SJSA1 (cell line): ENCODE measurements at places on chromosomes 3 and 15. TPM values are rescaled to one million over a fixed set of nuclear protein-coding genes. Genes with fewer than 3 reads are reported as not detected.

GHSR gene
- total RNA-seq, result not detected in 2 replicates

- H3K4me1 ChIP-seq, result peaks cover 44% of the 10 kb centered on the region
- peak overlapping the region; percentile 55 for H3K27ac ChIP-seq
- peak; percentile 76 for DNase-seq
- no peaks in the 10 kb centered on the region for H3K36me3 ChIP-seq
- H3K27me3 ChIP-seq, result no peaks in the 10 kb centered on the region
These were observed 41.0 kb upstream of the MANF start for GRCh38 chr3:51343918-51344687.

- peak overlapping the region; percentile 55 for H3K27ac ChIP-seq
- H3K36me3 ChIP-seq, result no peaks in the 10 kb centered on the region
These were observed 122.4 kb downstream of the THSD4 start for GRCh38 chr15:71237456-71238188.

CCRL2 gene
- 0.97 TPM in 1 of 2 replicates, not detected in the other for total RNA-seq

- no peaks in the 10 kb centered on the region for H3K36me3 ChIP-seq
- peak overlapping the region; percentile 34 for H3K27ac ChIP-seq
- peaks cover 37% of the 10 kb centered on the region for H3K4me1 ChIP-seq
- DNase-seq, result no peak
- H3K4me3 ChIP-seq, result no peak overlapping the region
These were observed 118.8 kb upstream of the GALNT15 start for GRCh38 chr3:16055606-16056211.

- 0 out of 2 replicates have a peak, but pooled peaks cover 3% of the 10 kb centered on the region for H3K36me3 ChIP-seq
- H3K27me3 ChIP-seq, result no peaks in the 10 kb centered on the region
- H3K4me1 ChIP-seq, result peaks cover 35% of the 10 kb centered on the region
- H3K4me3 ChIP-seq, result no peak overlapping the region
- peak; percentile 72 for DNase-seq
These were observed 118.6 kb downstream of the PGPEP1L start for GRCh38 chr15:98888820-98889479.

DNA sequence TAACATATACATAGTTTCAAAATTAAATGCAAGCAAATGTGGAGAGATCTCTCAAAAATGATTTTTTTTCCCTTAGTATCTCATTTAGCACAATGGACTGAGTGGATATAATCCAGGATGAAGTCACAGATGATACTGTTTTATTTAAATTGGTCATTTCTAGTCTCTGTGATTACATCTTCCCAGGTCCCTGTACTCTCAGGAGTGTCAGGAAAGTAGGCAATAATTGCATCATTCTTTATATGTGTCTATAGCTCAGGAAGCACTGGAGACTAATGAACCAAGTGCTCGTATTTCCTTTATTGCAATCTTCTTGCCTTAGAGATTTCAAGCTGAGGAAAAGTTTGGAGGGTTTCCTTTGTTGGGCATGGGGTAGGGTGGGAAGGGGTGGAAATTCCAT lies 309.4 kb upstream of the THRB start:
- no peak for DNase-seq
- H3K27me3 ChIP-seq, result no peaks in the 10 kb centered on the region
- no peak overlapping the region for H3K4me3 ChIP-seq
- H3K36me3 ChIP-seq, result no peaks in the 10 kb centered on the region

DNA sequence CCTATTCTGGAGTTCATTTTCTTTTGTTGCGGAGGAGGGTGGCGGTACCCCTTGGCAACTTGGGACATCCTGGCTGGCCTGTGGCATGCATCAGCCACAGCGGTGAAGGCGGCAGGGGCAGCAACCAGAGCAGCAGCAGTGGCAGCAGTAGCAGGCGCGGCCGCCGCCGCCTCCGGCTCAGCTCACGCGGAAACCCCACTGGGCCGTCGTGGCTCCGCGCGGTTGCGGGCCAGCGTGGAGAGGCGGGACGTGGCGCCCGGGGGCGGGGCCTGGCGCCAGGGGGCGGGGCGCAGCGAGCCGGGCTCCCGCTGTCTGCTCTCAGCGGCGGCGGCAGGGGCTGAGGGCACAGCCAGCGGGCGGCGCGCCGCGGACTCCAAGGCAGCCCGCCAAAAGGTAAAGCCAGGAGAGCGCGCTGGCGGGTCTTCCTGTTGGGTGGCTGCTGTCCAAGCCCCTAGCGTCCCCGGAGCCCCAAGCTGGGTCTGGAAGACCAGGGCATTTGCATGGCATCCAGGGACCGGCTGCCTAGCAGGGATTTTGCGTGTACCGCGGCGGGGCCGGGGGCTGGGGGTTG lies 334.4 kb upstream of the THRB start:
- no peak overlapping the region for H3K27ac ChIP-seq
- peaks cover 7% of the 10 kb centered on the region; the same call in 1 of the 2 replicates for H3K4me1 ChIP-seq
- peak; percentile 35 for DNase-seq

DNA sequence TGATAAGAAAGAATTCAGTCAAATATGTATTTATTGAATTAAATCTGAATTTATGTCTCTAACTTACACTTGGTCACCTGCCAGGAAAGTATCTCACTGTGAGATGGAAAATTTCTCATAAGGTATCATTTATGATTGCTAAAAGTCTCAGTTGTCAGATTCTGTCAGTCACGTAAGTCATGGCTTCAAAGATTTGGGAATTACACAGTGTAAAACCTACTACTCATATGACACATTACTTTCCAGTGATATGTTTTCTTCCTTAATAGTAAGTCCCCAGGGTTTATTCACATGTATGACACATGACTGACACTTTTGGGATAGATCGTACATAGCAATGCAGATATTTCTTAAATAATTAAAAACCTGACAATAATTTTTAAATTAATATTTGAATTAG lies 792.2 kb downstream of the PLOD2 start:
- no peak for DNase-seq
- H3K27me3 ChIP-seq, result no peaks in the 10 kb centered on the region
- no peaks in the 10 kb centered on the region for H3K36me3 ChIP-seq
- H3K4me3 ChIP-seq, result no peak overlapping the region

DNA sequence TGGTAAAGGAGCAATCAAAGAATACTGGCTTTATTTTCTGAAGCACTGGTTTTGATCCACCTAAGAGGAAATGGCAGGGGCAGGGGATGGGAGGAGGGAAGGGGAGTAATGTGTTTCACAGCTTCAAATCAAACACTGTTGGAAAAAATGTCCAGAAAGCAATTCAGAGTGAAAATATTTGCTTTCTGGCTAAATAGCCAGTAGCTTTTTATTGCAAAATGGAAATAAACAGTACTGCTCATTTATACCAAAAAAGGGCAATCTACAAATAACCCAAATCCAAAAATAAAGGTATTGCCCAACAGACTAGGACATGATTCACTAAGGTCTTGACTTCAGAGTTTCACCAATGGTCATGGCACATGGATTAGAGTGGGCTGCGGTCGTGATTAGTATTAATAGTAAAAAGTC lies 279.3 kb upstream of the THBS1 start:
- peak; percentile 34 for DNase-seq
- peak overlapping the region; percentile 58 for H3K27ac ChIP-seq
- no peaks in the 10 kb centered on the region for H3K27me3 ChIP-seq
- no peaks in the 10 kb centered on the region for H3K36me3 ChIP-seq
- no peak overlapping the region for H3K4me3 ChIP-seq

GRCh38 chr3:50450209-50450921 lies 53.1 kb downstream of the CACNA2D2 start:
- no peaks in the 10 kb centered on the region for H3K36me3 ChIP-seq
- no peak for DNase-seq
- H3K4me1 ChIP-seq, result no peaks in the 10 kb centered on the region
- H3K27ac ChIP-seq, result no peak overlapping the region
- H3K4me3 ChIP-seq, result no peak overlapping the region

DNA sequence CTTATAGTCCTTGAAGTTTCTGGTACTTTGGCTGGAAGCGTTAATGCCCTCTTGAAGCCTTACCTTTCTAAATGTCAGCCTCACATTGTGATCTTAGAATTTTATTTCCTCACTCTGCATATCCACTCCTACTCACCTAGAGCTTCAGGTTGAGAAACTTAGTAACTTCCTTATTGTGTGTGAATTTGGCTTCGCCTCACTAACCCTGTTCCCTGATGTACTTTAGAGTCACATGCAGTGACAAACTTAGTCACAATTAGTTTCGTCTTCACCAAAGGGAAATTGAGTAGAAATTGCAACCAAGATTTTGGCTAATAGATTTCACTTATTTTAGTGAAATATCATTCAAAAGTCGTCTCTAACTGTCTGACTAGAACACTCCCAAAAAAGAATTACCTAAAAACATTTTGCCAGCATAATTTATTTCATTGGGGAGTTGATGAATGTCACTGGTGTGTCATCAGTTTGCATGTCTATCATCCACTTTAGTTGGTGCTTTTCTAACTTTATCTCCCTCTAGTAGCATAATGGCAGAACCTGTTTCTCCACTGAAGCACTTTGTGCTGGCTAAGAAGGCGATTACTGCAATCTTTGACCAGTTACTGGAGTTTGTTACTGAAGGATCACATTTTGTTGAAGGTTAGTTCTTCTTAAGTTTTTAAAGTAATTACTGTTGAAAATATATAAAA lies 960 bp downstream of the MFN1 start:
- no peak for DNase-seq
- H3K4me3 ChIP-seq, result peak overlapping the region; percentile 62
- H3K4me1 ChIP-seq, result peaks cover 10% of the 10 kb centered on the region
- no peak overlapping the region for H3K27ac ChIP-seq
- H3K36me3 ChIP-seq, result peaks cover 29% of the 10 kb centered on the region

DNA sequence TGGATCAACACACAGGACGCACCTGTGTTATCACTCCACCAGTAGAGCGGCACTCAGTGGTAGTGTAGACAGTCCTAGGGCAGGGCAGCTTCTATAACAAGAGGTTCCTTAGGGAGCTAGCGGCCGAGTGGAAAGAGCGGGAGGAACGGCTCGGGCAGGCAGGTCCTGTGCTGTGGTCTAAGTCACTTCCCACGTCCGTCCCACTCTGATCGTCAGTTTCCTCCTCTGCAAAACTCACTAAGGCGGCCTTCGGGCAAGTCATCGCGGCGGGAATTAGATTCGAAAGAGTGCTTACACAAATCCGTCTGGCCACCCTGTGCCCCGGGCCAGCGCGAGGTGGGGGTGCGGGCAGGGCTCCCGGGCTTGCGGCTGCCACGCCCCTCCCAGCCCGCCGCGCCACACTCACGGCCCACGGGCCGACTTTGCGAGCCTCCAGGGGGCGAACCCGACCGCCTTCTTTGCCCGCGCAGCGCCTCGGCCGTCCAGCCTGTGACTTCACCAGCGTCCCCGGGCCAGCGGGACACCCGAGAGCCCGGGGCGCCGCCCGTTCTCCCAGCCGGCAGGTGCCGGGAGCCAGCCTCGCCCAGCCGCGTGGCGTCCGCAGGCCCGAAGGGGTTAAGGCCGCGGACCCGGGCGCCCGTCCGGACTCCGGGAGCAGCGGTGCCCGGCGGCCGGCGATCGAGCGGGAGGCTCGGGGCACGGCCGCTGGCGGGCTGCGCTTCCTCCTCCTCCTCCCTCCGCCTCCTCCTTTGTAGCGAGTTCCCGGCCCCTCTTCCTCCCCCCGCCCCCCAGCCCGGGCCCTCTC lies 416 bp upstream of the CORO2B start:
- H3K27ac ChIP-seq, result no peak overlapping the region
- H3K4me1 ChIP-seq, result peaks cover 10% of the 10 kb centered on the region
- H3K36me3 ChIP-seq, result no peaks in the 10 kb centered on the region
- peak; percentile 62 for DNase-seq
- H3K4me3 ChIP-seq, result peak overlapping the region; percentile 39

NPHP3 gene
- total RNA-seq, result 25.8 and 35.4 TPM in 2 replicates

DNA sequence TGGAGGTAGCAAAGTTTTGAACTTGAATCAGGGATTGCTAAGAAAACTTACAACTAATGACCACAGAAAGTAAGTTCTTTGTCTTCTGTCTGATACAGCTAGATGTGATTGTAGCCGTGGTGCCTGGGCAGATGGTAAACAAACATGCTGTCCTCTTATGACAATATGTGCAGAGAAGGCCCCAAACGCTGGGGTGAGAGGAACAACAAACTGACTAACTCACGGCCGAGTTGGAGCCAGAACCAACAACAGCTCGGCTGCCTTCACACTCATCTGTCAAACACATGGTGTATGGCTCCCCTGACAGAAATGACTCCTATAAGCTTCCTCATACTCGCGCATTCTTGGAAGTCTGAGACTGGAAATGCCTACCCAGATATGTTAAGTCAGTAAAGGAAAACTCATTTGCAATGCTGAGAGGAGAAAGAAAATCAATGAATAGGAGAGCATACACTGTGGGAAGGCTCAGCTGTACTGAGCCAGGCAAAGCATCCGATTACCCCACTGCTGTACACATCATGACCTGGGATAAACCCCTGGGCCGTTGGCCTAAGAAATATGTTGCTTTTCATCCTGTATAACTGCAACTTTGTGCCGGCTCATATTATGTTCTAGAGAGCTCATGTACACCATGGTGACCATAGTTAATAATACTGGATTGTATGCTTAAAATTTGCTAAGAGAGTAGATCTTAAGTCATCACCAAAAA lies 5.7 kb downstream of the THBS1 start:
- no peak overlapping the region for H3K4me3 ChIP-seq
- H3K36me3 ChIP-seq, result peaks cover 99% of the 10 kb centered on the region
- peak; percentile 61 for DNase-seq
- peaks cover 60% of the 10 kb centered on the region for H3K4me1 ChIP-seq
- H3K27me3 ChIP-seq, result no peaks in the 10 kb centered on the region

LARP6 gene
- total RNA-seq, result 59.1 and 81.5 TPM in 2 replicates

GRCh38 chr3:100169201-100169920 lies 55.1 kb upstream of the FILIP1L start:
- no peak for DNase-seq
- H3K27me3 ChIP-seq, result no peaks in the 10 kb centered on the region
- no peak overlapping the region for H3K4me3 ChIP-seq
- H3K27ac ChIP-seq, result no peak overlapping the region
- H3K36me3 ChIP-seq, result no peaks in the 10 kb centered on the region
- H3K4me1 ChIP-seq, result peaks cover 8% of the 10 kb centered on the region; the same call in 1 of the 2 replicates

- H3K36me3 ChIP-seq, result no peaks in the 10 kb centered on the region
- H3K27me3 ChIP-seq, result no peaks in the 10 kb centered on the region
- no peak for DNase-seq
- peaks cover 46% of the 10 kb centered on the region for H3K4me1 ChIP-seq
- no peak overlapping the region for H3K4me3 ChIP-seq
These were observed 888.4 kb downstream of the ROBO1 start for GRCh38 chr3:78879295-78879860.

- no peaks in the 10 kb centered on the region for H3K27me3 ChIP-seq
- no peak overlapping the region for H3K4me3 ChIP-seq
- H3K4me1 ChIP-seq, result peaks cover 60% of the 10 kb centered on the region
These were observed 33.8 kb upstream of the GREM1 start for GRCh38 chr15:32683906-32684584.

DNA sequence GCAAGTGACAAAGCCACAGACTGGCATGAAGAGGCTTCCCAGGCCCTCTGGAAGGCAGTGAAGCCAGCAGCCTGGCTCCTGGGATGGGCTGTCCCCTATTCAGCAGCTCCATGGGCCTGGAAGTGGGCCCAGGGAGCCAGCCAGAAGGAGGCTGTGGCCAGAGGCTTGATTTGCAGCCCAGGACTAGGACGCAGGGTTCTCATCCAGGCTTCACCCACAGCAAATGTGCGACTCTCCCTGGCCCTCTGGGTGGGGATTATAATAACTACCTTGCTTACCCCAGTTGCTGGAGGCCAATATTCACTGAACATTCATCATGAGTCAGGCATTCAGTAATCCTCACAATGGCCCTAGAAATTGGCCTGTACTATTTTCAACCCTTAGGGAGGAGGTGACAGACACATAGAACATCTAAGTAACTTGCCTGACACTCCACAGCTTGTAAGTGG lies 24.6 kb upstream of the SRP14 start:
- no peak overlapping the region for H3K4me3 ChIP-seq
- no peaks in the 10 kb centered on the region for H3K36me3 ChIP-seq
- peaks cover 65% of the 10 kb centered on the region for H3K4me1 ChIP-seq
- H3K27ac ChIP-seq, result peak overlapping the region; percentile 96
- no peaks in the 10 kb centered on the region for H3K27me3 ChIP-seq
- DNase-seq, result peak; percentile 95

SLCO3A1 gene
- total RNA-seq, result not detected in 2 replicates
